ENCODE measurements at places on chromosomes 12 and 14.

DNA sequence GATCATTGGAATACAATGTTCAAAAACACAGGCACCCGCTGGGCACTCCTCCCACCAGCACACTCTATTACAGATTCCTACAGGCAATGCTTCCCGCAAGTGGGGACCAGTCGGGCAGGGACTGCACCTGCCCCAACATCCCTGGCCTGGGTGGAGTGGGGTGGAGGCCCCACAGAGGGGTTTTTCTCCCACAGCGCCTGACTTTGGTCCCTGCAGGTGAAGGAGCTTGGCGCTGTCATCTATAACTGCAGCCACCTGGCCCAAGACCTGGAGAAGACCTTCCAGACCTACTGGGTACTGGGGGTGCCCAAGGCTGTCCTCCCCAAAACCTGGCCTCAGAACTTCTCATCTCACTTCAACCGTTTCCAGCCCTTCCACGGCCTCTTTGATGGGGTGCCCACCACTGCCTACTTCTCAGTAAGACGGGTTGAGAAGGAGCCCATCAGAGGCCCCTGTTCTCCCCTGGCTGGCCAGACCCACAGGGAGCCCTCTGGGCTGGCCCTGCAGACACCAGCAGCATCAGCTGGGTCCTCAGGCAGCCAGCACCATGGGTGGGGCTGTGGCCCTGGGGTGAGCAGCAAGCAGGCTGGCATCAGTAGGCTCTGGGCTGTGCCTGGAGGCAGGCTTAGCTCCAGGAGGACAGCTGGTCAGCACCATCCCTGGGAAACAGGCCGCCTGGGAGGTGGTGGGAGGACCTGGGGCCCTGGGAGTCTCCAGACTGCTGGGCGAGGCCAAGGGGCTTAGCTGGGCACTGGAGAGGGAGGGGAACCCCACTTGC, 6.0 kb downstream of the PLD4 start:
- H3K36me3 ChIP-seq = no peaks in the 10 kb centered on the region
- no peak overlapping the region for H3K4me3 ChIP-seq
- DNase-seq = no peak
- H3K27ac ChIP-seq = no peak overlapping the region

DNA sequence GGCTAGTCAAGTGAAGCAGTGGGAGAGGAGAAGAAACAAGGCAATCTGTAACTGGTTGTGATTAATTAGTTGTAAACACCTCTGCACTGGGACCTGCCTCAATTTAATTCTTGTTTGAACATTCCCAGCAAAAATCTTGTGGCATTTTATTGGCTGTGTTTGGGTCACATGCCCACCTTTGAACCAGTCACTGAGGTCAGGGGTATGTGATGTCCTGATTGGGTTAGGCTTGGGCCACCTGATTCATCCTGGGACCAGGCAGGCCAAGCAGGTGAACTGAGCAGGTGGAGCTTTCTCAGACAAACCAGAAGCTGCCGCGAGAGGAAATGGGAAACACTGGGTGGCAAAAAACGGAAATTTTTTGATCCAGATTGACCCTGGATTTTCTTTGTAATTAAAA, 72.5 kb downstream of the NEDD1 start:
- no peaks in the 10 kb centered on the region for H3K36me3 ChIP-seq
- peaks cover 7% of the 10 kb centered on the region for H3K4me1 ChIP-seq
- H3K27ac ChIP-seq = no peak overlapping the region
- no peak for DNase-seq
- H3K27me3 ChIP-seq = no peaks in the 10 kb centered on the region
- H3K4me3 ChIP-seq = no peak overlapping the region

DNA sequence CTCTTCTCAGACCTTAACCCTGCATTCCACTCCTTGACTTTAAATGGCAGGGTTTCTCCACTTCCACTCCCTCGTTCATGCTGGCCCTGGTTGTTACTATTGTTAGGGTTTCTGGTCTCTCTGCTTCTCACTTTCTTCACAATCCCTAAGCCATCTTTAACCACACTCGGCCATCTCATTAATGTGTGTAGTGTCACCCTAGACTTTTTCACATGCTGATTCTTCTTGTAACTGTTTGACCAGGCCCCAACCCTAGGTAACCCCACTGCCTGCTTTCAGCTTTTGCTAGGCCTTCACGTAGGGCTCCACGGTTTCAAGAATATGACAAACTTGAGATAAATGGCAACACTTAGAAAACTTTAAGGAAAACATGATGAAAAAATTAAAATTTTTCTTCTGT, 195.1 kb downstream of the IPO8 start:
- H3K27me3 ChIP-seq = no peaks in the 10 kb centered on the region
- DNase-seq = no peak
- H3K27ac ChIP-seq = no peak overlapping the region
- no peaks in the 10 kb centered on the region for H3K36me3 ChIP-seq
- H3K4me3 ChIP-seq = no peak overlapping the region

GRCh38 chr14:23327947-23328744, 6.9 kb downstream of the PABPN1 start:
- no peaks in the 10 kb centered on the region for H3K27me3 ChIP-seq
- H3K4me1 ChIP-seq = no peaks in the 10 kb centered on the region
- H3K36me3 ChIP-seq = peaks cover 14% of the 10 kb centered on the region
- peak; percentile 89 for DNase-seq

- no peak overlapping the region for H3K4me3 ChIP-seq
- H3K4me1 ChIP-seq = no peaks in the 10 kb centered on the region
- H3K27ac ChIP-seq = no peak overlapping the region
- no peaks in the 10 kb centered on the region for H3K27me3 ChIP-seq
- no peak for DNase-seq
Observed at GRCh38 chr12:132858718-132859266, 28.6 kb downstream of the CHFR start.

DNA sequence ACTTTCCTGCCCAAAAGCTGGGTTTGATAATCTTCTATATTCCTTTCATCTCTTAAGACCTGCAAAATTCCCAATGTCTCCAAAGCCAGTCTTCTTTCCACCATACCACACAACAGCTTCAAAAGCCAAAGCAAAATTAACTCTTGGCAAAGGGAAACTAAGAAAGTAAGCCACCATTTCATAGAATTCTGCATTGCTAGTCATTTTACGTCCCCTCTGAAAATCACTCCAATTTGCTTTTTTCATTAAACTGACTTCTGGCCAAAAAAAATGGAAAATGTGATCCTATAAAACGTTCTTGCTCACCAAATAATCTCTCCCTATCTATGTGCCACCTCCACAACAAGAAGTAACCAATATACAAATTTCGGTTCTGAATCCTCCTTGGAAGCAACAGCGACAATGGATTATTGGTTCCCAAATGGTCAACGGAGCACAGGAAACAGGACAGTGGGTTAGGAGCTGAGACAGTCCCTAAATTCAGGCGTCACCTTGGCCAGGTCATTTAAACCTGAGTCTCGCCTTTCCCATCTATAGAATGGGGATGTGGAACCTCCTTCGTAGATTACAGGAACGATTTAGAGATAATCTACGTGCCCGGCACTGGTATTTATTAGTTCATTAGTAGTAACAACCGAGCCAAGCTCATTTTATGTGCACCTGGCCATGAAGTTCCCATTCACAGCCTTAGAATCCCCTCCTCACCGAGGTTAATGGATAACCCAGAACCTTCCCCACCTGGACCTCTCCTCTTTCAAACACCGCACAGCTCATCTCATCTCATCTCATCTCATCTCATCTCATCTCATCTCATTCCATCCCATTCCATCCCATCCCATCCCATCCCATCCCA, 1.2 kb downstream of the NT5DC3 start:
- H3K4me1 ChIP-seq = peaks cover 6% of the 10 kb centered on the region
- peak; percentile 6 for DNase-seq
- H3K36me3 ChIP-seq = no peaks in the 10 kb centered on the region
